ENCODE measurements at places on chromosomes 6 and 20.

GRCh38 chr20:5864873-5865587 is 85.3 kb downstream of the TRMT6 start:
- no peaks in the 10 kb centered on the region for H3K27me3 ChIP-seq
- peaks cover 11% of the 10 kb centered on the region for H3K4me1 ChIP-seq
- no peak overlapping the region for H3K27ac ChIP-seq
- H3K4me3 ChIP-seq: no peak overlapping the region
- peaks cover 6% of the 10 kb centered on the region for H3K36me3 ChIP-seq

- no peak overlapping the region for H3K27ac ChIP-seq
- no peak for DNase-seq
- no peaks in the 10 kb centered on the region for H3K36me3 ChIP-seq
- H3K4me3 ChIP-seq: no peak overlapping the region
- H3K27me3 ChIP-seq: no peaks in the 10 kb centered on the region
- no peaks in the 10 kb centered on the region for H3K4me1 ChIP-seq
These were observed 17.8 kb upstream of the FNDC1 start for GRCh38 chr6:159151266-159151855.

- H3K36me3 ChIP-seq: peaks cover 12% of the 10 kb centered on the region
- H3K4me1 ChIP-seq: peaks cover 8% of the 10 kb centered on the region
- no peak for DNase-seq
- H3K27me3 ChIP-seq: no peaks in the 10 kb centered on the region
- no peak overlapping the region for H3K4me3 ChIP-seq
These were observed 26.4 kb downstream of the DTD1 start for GRCh38 chr20:18614244-18614643.

GRCh38 chr20:1463971-1464570 is 2.6 kb downstream of the NSFL1C start:
- H3K27me3 ChIP-seq: no peaks in the 10 kb centered on the region
- no peak for DNase-seq
- no peak overlapping the region for H3K4me3 ChIP-seq
- H3K4me1 ChIP-seq: peaks cover 38% of the 10 kb centered on the region

- H3K36me3 ChIP-seq: no peaks in the 10 kb centered on the region
- no peak for DNase-seq
- no peaks in the 10 kb centered on the region for H3K27me3 ChIP-seq
- H3K27ac ChIP-seq: no peak overlapping the region
- H3K4me3 ChIP-seq: no peak overlapping the region
These were observed 22.5 kb downstream of the TUBB2B start for GRCh38 chr6:3204921-3205320.

- H3K4me3 ChIP-seq: no peak overlapping the region
- no peaks in the 10 kb centered on the region for H3K27me3 ChIP-seq
- no peak for DNase-seq
- no peaks in the 10 kb centered on the region for H3K36me3 ChIP-seq
- H3K27ac ChIP-seq: no peak overlapping the region
- peaks cover 7% of the 10 kb centered on the region for H3K4me1 ChIP-seq
These were observed 3.7 kb upstream of the RPP40 start for GRCh38 chr6:5007531-5007930.

DNA sequence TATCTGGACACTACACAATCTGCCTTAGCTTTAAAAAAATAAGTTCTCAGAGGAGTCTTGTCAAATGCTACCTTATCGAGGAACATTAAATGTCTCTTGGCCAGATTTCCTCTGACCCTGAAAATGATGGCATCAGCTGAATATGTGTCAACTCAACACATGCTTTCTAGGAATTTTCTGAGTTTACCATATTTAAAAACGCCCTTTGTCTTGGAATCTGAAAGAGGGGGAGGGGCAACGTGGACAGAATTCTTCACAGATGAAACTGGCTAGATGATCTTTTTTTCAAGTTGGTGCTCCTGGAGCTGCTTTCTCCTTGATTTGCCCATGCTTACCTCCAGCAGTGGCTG is 5.1 kb downstream of the SOX4 start:
- no peak overlapping the region for H3K27ac ChIP-seq
- no peaks in the 10 kb centered on the region for H3K27me3 ChIP-seq
- peaks cover 13% of the 10 kb centered on the region for H3K4me1 ChIP-seq
- no peaks in the 10 kb centered on the region for H3K36me3 ChIP-seq
